GM19239 (cell line): ENCODE measurements at places on chromosomes 2 and 18.

DNA sequence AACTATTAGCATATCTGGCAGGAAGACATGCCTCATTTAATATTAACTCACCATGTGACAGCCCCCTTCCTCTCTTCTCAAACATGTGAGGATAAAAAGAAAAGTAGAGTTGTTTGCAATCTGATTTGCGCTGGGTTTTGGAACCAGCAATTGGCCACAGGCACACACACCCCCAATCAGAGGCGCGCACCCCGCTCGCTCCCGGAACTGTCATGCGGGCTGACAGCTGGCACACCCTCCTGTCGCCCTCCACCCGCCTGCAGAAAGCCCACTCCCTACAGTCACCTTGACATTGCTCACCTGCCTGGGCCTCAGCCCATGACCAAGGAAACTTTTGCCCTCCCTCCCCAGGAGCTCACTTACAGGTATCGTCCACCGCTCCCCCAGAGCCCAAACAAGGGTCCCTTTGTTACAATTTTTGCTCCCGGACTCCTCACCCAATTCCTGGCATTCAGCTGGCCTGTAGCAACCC, 1.1 kb downstream of the COBLL1 start:
- no peak for DNase-seq

DNA sequence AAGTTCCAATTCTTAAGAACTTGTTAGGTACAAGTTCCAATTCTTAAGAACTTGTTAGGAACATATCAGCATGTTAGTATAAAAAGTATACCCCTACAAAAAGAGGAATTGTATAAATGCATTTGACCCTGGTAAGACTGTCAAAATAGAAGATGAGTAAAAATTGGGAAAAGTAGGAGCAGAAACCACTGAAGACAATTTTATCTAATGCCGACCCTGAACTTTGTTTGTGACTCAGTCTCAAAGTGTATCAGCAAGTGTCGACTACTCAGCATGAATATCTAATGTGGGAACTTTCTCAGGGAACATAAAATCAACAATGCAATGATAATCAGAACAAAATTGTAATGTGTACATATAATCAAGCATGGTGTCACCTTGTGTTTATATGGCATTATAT, 583 bp upstream of the CD226 start:
- DNase-seq, result no peak

GRCh38 chr2:119218478-119219064, 5.1 kb upstream of the STEAP3 start:
- no peak for DNase-seq

GRCh38 chr2:125041846-125042245, 1016.8 kb downstream of the CNTNAP5 start:
- no peak for DNase-seq

DNA sequence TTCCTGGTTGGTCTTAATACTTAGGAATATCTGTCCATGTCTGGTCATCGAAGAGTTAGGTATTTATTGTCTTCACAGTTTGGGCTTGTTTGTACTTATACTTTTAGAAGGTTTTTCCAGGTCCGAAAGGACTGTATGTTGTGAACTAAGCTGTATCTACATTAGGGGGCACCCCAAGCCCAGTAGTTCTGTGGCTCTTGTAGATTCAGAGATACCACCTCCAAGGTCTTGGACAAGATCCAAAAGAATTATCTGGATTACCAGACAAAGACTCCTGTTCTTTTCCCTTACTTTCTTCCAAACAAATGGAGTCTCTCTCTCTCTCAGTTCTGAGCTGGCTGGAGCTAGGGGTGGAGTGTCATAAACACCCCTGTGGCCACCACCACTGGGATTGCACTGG, 328.7 kb downstream of the ZNF804A start:
- no peak for DNase-seq

- DNase-seq, result no peak
Measured at GRCh38 chr18:46237891-46238290, 133.7 kb downstream of the HAUS1 start.

GRCh38 chr2:12251749-12252148, 465.0 kb upstream of the TRIB2 start:
- DNase-seq, result no peak

DNA sequence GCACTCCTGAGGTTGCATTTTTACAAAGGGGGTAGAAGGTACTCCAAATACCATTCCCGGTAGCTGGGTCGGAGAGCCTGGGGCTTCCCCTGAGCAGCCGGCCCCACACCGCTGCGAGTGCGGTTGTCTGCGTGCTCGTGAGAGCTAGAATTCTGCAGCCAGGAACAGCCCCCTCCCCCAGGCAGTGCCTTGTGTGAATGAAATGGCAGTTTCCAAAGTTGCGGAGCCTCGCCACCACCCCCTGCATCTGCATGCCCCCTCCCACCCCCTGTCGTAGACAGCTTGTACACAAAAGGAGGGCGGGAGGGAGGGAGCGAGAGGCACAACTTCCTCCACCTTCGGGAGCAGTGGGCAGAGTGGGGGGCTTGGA, 1.1 kb downstream of the MYCN start:
- no peak for DNase-seq

DNA sequence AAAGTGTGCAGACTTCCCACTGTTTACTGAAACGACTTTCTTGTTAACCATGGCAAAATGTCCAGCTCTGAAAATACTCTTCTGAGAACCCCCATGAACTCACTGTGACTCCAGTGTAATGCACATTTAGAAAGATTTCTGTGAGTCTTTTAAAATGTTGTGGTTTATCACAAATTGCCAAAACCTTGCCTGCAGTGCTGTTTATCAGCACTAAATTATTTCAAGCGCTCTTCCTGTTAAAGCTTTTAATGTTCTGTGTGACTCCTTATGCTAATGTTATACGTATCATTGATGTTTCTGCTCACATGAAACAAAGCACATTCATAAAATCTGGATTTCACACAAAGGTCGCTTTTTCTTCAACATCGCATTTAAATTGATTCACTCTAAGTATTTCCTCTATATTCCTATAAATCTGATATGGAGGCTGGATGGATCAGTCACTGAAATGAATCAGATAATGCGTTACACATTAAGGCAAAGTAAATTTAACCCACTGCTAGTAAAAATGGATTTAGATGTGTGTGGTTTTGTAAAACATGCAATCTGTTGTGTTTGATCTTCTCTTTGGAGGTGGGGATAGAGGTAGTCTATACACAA, 521.2 kb downstream of the NYAP2 start:
- DNase-seq, result no peak

- DNase-seq, result no peak
Measured at GRCh38 chr2:120319123-120319522, 26.8 kb upstream of the INHBB start.

DNA sequence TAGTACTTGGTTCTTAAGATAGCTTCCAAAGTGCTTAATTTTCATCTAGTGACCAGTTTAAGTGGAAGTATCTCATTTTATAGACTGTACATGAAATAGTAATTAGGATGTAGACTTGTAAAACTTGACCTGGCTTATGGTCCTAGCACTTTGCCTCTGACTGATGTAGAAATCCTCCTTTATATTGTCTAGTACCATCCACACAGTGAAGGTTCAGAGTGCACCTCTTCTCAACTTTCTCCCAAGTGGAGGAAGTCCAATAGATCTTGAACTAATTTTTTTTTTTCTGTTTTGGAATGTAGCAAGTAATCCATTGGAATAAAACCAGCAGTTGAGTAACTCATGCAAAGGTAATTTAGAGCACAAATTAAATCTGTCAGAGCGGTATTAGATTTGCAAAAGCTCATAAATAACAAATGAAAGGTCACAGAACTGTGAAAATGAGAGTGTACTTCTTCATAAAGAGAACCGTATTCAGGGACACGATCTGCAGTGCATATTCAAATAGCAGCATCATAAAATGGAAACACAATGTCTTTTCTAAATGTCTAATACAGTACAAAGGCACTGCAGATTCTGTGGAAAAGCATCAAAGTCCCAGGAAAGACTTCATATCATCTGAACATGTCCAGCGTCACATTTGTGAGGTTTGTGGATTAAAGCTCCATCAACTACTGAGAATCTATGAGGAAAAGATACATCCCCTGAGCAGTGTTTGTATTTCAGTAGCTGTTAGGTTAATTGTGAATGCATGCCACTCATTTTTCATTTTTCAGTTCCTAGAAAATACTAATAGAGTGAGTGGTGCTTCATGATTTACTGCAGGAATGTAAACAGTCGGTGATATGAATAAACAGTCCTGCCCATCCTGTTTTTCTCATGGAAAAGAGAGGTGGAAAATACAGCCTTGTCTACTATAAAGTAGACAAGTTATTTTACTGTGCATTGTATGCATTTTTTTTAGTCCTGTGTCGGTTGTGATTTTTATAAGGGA, 100.7 kb downstream of the LYPD6 start:
- DNase-seq, result no peak

- DNase-seq, result no peak
Measured at GRCh38 chr2:209367075-209367747, 56.6 kb upstream of the MAP2 start.

GRCh38 chr2:198611201-198611600, 806.8 kb downstream of the PLCL1 start:
- no peak for DNase-seq

DNA sequence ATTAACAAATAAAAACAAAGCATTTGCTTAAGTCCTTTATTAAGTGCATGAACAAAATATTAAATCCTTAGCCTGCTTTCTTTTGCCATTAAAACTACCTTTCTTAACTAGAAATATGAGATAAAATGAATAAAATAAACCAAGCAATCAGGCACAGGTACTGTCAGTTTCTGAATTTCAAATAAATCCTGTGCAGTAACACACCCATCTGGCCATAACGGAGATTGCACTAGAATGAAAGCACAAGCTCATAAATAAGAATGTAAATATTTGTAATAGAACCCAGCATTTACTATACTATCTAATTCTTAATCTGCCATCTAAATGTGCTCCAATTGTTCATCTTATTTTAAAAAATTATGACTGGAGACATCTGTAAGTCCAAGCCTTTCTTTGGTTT, 31.9 kb downstream of the PRKRA start:
- DNase-seq, result no peak

GRCh38 chr18:25590456-25590855, 238.5 kb upstream of the ZNF521 start:
- no peak for DNase-seq

- DNase-seq, result no peak
Measured at GRCh38 chr2:201235860-201236811, 24.2 kb upstream of the CASP8 start.

GRCh38 chr18:12767580-12768155, 64.8 kb downstream of the PSMG2 start:
- no peak for DNase-seq

DNA sequence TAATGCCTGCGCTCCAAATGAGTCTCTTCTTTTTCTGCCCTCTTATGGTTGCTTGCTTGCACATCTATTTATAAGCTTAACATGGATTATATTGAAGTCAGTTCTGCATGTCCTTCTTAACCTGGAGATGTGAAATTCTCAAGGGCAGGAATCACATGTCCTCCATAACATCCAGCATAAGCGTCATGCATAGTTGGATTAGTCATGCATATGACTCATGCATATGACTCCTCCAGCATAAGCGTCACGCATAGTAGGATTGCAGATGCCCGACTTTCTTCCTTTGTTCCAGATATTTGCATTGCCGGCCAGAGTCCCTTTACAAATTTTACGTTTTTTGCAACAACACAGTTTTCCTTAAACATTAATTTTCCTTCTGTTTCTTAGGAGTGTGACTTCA, 308.6 kb downstream of the TGIF1 start:
- no peak for DNase-seq

DNA sequence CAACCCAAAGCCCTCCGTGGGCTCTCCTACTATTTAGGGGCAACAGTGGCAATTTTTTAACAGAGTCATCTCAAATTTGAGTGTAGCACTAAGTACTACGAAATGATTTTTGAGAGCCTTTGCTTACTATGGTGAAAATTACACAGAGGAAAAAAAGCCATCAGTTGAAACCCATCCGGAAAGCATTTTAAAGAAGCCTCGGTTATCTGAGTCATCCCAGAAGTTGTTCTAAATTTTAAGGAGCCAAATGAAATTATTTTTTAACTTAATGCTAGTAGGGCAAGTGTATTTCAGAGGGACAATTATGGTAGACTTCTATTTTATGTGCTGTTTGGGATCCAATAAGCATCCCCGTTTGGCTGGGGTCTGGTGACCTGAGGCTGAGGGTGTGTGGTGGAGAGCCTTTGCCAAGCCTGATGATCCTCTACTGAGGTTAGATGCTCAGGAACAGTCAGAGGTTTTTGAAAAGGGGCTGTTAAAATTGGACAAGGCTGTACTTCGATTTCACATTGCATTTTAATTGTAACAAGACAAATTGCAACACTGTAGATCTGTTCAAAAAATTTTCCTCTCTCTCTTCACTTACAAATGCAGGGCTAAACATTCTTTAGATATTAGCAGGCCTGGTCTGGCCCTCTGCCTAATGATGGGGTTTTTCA, 47.0 kb downstream of the RAPGEF4 start:
- no peak for DNase-seq
